GM12878 (cell line): ENCODE measurements at places on chromosomes 5 and 9. TPM values are rescaled to one million over a fixed set of nuclear protein-coding genes. Genes with fewer than 3 reads are reported as not detected.

DNA sequence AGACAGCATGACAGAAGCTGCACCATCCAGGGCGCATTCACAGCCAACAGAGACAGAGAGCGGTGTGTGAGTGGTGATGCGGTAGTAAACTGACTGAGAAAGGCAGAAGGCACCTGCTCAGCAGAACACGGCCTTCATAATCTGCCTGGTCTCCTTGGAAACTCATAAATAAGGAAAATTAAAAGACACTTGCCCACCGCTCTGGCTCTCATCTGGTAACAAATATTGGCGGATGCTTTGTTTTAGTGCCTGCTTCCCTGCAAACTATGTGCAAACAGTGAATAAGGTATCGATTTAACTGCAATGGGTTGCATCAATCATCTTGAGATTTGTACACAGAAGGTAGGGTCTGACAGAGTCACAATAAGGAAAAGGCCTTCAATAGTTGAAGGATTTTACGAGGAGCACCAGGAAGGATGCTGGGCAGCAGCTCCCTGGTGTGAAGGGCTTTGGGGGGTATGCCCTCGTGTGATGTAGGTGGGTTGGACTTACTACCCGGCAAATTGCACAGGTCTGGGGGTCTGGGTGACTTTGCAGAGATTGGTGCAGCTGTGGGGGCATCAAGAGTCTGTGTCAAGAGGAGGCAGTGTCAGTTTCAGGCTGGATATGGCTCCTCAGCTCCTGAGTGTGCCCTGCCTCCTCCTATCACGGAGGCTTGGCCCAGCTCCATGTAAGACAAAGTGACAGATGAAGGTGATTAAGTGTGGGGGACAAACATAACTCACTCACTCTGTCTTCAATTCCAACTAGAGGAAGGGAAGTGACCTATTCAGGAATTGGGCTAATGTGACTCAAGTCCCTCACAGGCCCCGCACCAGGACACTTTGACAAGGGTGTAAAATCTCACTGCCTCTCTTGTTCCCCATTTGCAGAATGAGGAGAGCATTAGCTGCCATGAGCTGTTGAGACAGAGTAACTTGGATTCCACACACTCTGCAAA, 166.7 kb downstream of the ICE1 start:
- H3K4me3 ChIP-seq = no peak overlapping the region
- no peaks in the 10 kb centered on the region for H3K27me3 ChIP-seq
- H3K4me1 ChIP-seq = no peaks in the 10 kb centered on the region

DNA sequence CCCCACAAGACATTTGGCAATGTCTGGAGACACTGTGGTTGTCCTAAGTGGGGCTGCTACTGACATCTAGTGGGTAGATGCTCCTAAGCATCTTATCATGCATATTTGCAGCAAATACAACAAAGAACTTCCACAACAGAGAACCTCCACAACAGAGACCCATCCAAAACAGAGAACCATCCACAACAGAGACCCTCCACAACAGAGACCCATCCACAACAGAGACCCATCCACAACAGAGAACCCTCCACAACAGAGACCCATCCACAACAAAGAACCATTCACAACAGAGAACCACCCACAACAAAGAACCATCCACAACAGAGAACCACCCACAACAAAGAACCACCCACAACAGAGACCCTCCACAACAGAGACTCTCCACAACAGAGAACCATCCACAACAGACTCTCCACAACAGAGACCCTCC, 32.8 kb downstream of the ARPC5L start:
- H3K4me1 ChIP-seq = no peaks in the 10 kb centered on the region
- H3K27ac ChIP-seq = no peak overlapping the region
- DNase-seq = no peak
- H3K4me3 ChIP-seq = no peak overlapping the region
- H3K27me3 ChIP-seq = no peaks in the 10 kb centered on the region

DNA sequence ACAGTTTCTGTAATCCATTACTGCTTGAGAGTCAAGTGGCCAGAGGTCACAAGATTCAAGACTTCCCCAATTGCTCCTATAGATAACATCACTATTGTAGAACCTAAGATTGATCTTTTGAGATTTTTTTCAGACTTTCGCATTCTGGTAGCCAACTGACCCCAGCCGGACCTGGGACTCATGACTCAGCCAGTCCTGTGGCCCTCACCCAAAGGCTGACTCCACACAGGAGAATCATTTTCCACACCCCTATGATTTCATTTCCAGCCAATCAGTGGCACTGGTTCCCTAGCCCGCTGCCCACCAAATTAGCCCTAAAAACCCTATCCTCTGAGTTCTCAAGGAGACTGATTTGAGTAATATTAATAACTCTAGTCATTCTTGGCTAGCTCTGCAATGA, 36.2 kb downstream of the TARS1 start:
- H3K4me3 ChIP-seq = no peak overlapping the region
- no peaks in the 10 kb centered on the region for H3K4me1 ChIP-seq

- H3K27me3 ChIP-seq = no peaks in the 10 kb centered on the region
- H3K4me1 ChIP-seq = no peaks in the 10 kb centered on the region
- H3K27ac ChIP-seq = no peak overlapping the region
- no peak for DNase-seq
- no peak overlapping the region for H3K4me3 ChIP-seq
Observed at GRCh38 chr5:172524573-172525021, 70.3 kb upstream of the SH3PXD2B start.

DNA sequence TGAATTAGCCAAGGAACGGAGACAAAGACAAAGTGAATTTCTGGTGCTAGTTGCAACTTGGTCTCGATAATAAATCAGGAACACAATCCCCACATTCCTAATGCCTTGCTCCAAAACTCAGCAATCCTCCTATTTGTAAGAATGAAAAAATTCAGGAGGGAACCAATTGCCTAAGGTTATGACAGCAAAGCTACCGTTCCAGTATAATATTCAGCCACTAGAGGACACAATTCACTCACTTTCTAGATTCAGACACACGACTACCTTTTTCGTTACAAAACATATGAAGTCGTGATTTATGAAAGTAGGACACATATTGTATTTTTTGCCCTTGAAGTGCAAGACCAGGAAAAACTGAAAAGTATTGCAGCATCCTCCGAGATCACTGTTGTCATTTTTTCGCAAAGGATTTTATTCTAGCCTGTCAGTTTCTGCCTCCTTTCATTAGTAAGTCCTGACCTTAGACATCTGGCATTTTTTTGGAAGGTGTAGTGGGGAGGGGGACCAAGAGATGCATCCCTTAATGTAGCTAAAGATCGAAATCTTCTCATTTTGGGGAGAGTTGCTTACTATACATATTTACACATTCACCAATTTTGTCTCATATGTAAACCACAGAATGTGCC, 133.1 kb downstream of the DOCK8 start:
- no peak overlapping the region for H3K4me3 ChIP-seq
- H3K27me3 ChIP-seq = no peaks in the 10 kb centered on the region
- no peaks in the 10 kb centered on the region for H3K4me1 ChIP-seq
- no peak for DNase-seq

GRCh38 chr9:94030318-94031179, 53.7 kb upstream of the PTPDC1 start:
- H3K4me3 ChIP-seq = peak overlapping the region; percentile 91
- DNase-seq = peak; percentile 26
- no peaks in the 10 kb centered on the region for H3K27me3 ChIP-seq
- no peaks in the 10 kb centered on the region for H3K36me3 ChIP-seq
- H3K27ac ChIP-seq = peak overlapping the region; percentile 51

DNA sequence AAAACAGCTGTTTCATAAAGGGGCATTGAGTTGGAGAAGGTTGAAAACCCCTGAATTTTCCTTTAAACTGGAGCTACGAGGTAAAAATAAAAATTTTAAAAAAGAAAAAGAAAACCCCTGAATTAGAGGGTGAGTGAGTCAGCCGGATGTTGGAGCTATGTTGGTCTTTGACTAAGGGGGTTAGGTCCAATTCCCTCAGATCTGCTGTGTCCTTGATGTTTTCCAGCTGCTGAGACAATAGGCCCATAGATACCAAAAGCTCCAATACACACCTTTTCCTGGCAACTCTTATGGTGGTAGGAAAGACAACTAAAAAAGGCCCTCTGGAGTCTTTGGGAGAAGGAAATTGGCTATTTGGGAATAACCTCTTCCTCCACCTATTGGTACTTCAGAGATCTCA, 79.4 kb upstream of the SAP30L start:
- H3K4me1 ChIP-seq = no peaks in the 10 kb centered on the region
- no peak overlapping the region for H3K4me3 ChIP-seq
- H3K27me3 ChIP-seq = no peaks in the 10 kb centered on the region
- 0 out of 2 replicates have a peak, but pooled peaks cover 2% of the 10 kb centered on the region for H3K36me3 ChIP-seq

DNA sequence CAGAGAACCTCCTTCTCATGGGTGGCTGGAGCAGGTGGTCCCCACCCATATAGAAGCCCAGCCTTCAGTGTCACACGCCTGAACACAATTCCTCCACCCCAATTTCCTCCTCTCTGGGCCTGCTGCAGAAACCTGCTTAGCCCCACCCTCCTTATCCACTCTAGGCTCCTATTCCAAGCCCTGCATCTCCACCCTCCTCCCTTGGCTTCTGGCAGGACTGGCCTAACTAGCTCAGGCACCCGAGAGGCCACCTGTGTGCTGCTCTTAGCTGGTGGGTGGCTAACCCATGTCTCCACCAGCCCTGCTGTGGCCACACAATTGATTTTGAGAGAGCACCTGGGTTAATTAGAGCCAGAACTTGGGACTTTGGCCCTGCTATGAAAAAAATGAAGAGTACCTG, 77.3 kb upstream of the ATP10B start:
- H3K4me3 ChIP-seq = no peak overlapping the region
- H3K27ac ChIP-seq = no peak overlapping the region
- H3K27me3 ChIP-seq = no peaks in the 10 kb centered on the region
- no peak for DNase-seq
- H3K36me3 ChIP-seq = no peaks in the 10 kb centered on the region

GRCh38 chr5:170337045-170337733, 39.6 kb upstream of the LCP2 start:
- H3K4me1 ChIP-seq = peaks cover 32% of the 10 kb centered on the region
- H3K27me3 ChIP-seq = no peaks in the 10 kb centered on the region
- no peak for DNase-seq
- H3K4me3 ChIP-seq = no peak overlapping the region
- no peaks in the 10 kb centered on the region for H3K36me3 ChIP-seq

DNA sequence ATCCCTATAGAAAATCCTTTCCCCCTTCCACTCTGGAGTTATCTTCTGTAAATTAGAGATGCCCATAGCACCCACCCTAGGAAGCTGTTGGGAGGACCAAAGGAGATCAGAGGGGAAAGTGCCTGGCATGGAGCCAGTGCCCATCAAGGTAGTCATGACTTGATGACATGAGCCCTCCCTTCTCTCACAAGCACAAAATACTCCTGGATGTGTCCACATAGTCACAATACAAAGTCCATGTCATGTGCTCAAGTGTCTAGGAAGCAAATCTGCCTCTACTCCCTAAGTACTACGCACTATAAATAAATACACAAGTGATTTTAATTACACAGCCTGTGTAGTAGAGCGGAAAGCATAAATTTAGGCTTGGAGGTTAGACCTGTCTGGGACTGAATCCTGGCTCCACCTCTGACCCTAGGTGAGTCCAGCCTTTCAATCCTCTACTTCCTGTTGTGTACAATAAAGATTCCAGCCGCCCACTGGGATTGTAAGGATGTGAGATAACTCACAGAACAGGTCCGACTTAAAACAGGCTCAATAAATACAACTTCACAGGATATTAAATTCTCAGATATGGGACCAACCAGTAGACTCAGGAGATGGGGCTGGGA, 30.6 kb downstream of the TTC39B start:
- H3K4me1 ChIP-seq = no peaks in the 10 kb centered on the region
- no peak for DNase-seq
- no peaks in the 10 kb centered on the region for H3K36me3 ChIP-seq
- H3K4me3 ChIP-seq = no peak overlapping the region
- no peak overlapping the region for H3K27ac ChIP-seq
- H3K27me3 ChIP-seq = no peaks in the 10 kb centered on the region

DNA sequence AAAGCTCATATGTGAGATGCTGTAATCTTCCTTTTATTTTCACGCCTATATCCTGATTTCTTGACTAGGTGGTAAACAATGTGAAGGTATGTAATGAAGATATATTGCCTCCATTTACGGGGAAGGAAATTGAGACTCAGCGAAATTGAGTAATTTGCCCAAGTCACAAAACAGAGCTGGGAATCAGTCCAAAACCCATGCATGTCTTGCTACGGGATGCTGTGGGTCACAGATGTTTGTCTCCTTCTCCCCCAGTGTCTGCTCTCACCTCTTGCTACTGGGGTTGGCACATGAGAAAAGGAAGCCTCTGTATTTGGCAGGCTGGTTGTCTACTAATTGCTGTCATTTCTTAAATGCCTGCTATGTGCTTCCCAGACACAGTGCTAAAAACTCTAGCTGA, 53.7 kb upstream of the TEX48 start:
- no peak for DNase-seq
- H3K27ac ChIP-seq = no peak overlapping the region
- H3K36me3 ChIP-seq = no peaks in the 10 kb centered on the region
- no peak overlapping the region for H3K4me3 ChIP-seq

DNA sequence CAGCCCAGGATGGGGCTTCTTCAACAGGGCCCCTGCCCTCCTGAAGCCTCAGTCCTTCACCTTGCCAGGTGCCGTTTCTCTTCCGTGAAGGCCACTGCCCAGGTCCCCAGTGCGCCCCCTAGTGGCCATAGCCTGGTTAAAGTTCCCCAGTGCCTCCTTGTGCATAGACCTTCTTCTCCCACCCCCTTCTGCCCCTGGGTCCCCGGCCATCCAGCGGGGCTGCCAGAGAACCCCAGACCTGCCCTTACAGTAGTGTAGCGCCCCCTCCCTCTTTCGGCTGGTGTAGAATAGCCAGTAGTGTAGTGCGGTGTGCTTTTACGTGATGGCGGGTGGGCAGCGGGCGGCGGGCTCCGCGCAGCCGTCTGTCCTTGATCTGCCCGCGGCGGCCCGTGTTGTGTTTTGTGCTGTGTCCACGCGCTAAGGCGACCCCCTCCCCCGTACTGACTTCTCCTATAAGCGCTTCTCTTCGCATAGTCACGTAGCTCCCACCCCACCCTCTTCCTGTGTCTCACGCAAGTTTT, 23.6 kb downstream of the PCDHGC5 start:
- peaks cover 7% of the 10 kb centered on the region for H3K36me3 ChIP-seq
- H3K4me3 ChIP-seq = peak overlapping the region; percentile 69

DNA sequence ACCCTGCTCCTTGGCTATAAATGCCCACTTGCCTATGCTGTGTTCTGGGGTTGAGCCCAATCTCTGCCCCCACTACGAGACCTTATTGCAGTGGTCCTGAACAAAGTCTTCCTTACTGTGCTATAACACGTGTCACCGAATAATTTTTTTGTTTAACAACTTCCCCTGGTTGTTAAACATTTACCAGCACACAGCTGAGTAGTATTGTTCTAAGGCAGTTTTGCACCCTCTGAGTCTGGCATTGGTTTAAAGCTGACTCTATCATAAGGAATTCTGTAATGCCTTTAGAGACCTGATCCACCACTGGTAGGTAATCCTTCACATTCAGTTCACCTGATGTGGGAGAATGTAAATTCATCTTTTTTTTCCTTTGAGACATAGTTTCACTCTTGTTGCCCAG, 25.6 kb upstream of the ANKRD31 start:
- H3K4me1 ChIP-seq = no peaks in the 10 kb centered on the region
- DNase-seq = no peak
- no peaks in the 10 kb centered on the region for H3K36me3 ChIP-seq
- no peak overlapping the region for H3K27ac ChIP-seq
- H3K27me3 ChIP-seq = no peaks in the 10 kb centered on the region

The EMB gene
- total RNA-seq = 48.2 and 48.9 TPM in 2 replicates

The PCDHB8 gene
- not detected in 2 replicates for total RNA-seq

The CDKN2A gene
- total RNA-seq = 28.0 and 30.6 TPM in 2 replicates
